ENCODE measurements at places on chromosomes 7 and 10.

DNA sequence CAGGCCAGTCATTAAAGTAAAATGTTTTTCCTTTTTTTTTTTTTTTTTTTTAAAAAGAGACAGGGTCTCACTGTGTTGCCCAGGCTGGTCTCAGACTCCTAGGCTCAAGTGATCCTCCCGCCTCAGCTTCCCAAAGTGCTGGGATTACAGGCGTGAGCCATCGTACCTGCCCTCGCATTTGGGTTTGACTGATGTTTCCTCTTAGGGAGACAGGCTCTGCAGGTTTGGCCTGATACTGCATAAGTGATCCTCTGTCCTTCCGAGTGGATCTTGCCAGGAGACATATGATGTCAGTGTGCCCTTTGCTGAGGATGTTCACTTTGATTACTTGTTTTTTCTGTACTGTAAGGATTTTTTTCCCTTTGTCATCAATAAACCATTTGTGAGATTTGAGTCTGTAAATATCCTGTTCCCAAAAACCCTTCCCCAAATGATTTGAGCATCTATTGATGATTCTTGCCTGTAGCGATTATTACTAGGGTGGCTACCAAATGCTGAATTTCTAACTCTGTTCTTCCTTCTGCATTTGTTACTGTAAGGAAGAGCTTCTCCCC lies 19.7 kb downstream of the LIMK1 start:
- no peak for DNase-seq

DNA sequence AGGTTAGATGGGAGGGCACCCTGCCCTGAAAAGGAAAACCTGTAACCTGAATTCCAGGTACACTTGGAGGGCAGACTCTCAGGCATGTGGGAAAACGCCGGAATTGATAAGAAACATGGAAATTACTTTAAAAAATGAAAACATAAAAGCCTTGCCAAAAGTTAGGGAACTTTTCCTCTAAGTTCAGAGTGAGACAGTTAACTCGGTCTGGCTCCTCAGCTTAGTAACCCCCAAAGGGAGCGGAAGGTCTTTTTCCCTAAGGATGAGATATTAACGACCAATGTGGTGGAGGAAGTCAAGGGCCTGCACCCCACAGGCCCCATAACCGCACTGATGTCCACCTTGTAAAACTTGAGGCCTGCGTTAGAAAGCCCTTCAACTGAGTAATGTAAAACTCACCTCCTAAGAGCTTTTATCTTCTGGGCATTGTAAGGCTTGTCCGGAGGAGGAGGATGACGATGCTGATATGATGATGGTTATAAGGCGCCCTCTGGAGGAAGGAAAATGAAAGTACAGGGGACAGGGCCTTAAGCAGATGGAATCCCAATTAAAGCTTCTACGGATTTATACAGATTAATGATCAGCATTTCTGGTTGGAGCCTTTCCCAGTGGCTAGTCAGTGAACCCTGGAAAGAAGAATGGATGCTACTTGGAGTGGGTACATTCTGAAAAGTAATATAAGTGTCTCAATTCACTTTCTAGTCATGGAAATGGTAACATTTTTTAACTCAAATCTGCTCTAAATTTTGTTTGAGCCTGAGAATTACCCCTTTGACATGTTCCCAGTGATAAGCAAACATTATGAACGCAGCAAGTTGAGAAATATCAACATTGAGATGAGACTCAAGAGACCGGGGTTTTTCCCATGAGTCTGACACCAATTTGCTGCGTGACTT lies 694 bp downstream of the COL1A2 start:
- no peak for DNase-seq

GRCh38 chr7:29362380-29362779 lies 167.8 kb downstream of the CHN2 start:
- DNase-seq: no peak

DNA sequence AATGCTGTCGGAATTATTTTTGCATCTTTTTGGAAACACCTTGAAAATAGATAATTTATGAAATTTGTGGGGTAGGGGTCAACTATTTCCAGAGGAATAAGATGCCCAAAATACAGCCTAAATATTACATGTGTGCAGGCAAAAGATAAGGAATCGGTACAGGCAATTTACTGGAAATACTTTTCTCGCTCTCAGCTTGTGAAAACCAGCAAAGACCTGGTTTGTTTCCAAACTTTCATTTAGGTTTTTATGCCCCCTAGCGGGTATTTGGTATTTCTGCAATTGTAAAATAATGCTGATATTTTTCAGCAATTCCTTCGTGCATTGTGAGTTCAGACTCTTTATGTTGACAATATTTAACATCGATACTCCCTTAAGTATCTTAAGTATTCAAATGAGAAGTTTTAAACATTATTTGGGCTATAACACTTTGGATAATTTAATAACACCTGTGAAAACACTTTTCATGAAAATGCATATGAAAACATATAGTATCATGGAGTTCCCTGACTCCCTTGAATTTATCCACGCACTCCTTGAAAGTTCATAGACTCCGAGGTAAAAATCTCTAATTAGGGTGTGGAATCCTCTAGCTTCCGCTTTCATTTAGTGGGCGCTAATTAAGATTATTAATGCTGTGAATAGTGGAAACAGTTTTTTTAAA lies 132.4 kb downstream of the TSPAN12 start:
- DNase-seq: no peak

GRCh38 chr10:30398193-30398592 lies 35.8 kb upstream of the MAP3K8 start:
- DNase-seq: no peak

GRCh38 chr10:130193493-130194193 lies 57.5 kb downstream of the GLRX3 start:
- DNase-seq: no peak

DNA sequence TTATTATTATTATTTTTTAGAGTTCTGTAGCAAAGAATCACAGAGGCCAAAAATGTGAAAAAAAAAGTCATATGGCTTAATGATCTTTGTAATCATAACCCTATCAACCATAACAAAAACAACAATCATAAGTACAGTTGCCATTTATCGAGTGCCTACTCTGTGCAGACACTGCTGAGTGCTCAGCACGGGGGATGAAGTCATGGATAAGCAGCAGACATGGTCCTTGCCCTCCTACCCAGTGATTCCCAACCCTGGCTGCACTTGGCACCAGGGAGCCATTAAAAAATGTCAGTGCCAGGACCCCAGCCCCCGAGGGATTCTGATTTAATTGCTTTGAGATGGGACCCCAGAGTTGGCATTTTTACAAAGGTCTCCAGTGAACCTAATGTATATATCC lies 38.2 kb downstream of the ENTPD1 start:
- DNase-seq: no peak

- no peak for DNase-seq
Measured at GRCh38 chr7:91644256-91644655, 236.2 kb downstream of the MTERF1 start.

- DNase-seq: no peak
Measured at GRCh38 chr10:99984211-99985034, 25.3 kb downstream of the DNMBP start.

- DNase-seq: peak; percentile 82
Measured at GRCh38 chr10:124588736-124589490, 127.3 kb downstream of the LHPP start.

GRCh38 chr7:127390186-127390816 lies 2.2 kb downstream of the ZNF800 start:
- no peak for DNase-seq
